ENCODE measurements at places on chromosomes 4 and X. TPM values are rescaled to one million over a fixed set of nuclear protein-coding genes. Genes with fewer than 3 reads are reported as not detected.

DNA sequence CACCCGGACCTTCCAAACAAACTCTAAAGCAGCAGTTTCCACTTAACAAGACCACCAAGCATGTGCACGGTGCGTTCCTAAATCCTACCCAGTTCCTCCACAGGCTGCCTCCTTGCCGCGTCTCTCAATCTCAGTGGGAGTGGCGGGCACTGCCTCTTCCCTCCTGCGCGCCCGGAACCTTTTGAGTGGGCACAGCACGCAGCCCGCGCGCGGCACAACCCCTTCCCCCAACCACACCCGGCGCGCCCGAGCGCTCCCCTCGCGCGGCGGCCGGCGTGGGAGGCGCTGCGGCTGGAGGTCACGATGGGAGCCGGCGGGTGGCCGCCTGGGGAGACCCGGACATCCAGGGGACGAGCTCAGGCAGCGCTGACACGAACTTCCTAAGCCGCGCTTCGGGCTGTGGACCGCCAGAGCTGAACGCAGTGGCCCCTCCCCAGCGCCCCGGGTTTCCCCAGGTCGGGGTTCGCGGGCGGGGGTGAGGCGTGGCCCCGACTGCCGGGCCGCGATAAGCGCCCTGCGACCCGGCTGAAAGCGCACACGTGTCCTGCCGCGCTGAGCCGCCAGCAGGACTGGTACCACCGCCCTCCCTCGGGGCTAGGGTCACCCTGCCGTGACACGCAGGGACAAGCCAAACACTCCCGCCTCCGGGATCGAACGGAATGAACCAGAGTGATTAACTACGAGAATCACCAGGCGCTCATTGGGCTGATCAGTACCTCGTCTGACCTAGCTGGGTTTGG, at the start of gene ABCG2:
ABCG2 (minus strand) TSS at position 151 of the 740 bp plus-strand sequence. CDS start 18,644 bp downstream, outside the sequence.
- peak within 1 kb of the TSS; percentile 35 for H3K27ac ChIP-seq
- H3K4me3 ChIP-seq: peak within 1 kb of the TSS; percentile 88
- DNase-seq: peak; percentile 75
- H3K36me3 ChIP-seq: no peaks in the 10 kb centered on the region

DNA sequence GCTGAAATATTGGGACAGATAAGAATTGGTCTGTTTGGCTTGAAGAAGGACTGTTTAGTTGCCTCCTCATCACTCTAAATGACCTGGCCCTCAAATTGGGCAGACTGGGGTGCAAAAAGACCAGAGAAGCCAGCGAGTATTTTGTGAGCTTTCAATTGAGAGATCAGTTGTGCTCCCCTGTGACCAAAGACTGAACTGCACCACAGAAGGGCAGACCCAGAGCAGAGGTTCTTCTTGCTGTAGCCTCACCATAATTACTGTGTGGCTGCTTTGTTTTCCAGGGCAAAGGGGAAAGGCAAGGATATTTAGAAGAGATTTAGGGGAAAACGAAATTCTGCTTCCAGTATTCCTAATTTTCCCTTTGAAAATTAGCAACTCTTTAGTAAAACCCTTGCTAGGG, 104.0 kb upstream of the MBNL3 start:
- no peak for DNase-seq
- no peak overlapping the region for H3K4me3 ChIP-seq
- H3K4me1 ChIP-seq: no peaks in the 10 kb centered on the region
- peaks cover 4% of the 10 kb centered on the region for H3K27me3 ChIP-seq

DNA sequence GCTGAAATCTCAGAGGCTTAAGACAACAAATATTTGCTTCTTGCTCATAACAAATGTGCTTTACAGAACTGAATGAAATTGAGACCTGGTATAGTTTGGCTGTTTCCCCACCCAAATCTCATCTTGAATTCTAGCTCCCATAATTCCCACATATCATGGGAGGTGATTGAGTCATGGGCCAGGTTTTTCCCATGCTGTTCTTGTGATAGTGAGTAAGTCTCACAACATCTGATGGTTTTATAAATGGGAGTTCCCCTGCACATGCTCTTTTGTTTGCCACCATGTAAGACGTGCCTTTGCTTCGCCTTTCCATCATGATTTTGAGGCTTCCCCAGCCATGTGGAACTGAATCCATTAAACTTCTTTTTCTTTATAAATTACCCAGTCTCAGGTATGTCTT, 221.1 kb upstream of the DIPK2B start:
- no peak for DNase-seq
- H3K4me3 ChIP-seq: no peak overlapping the region
- H3K27me3 ChIP-seq: peaks cover 2% of the 10 kb centered on the region

DNA sequence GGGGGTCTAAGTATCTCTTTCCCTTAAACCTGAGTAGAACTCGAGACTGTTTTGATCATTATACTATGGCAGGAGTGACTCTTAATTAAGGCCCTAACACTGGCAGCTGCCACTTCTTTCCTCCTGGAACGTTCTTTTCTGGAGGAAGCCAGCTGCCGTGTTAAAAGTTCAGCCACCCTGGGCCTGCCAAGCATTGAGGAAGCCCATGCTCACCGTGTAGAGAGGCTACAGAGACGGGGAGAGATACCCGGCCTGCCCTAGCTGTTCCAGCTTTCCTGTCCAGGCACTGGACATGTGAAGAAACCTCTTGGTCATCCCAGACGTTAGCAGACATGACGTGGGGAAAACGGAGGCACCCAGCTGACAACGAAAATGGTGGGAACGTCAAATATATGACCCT, 274.1 kb downstream of the ARHGAP10 start:
- no peak overlapping the region for H3K4me3 ChIP-seq
- H3K27ac ChIP-seq: no peak overlapping the region
- no peaks in the 10 kb centered on the region for H3K36me3 ChIP-seq
- no peaks in the 10 kb centered on the region for H3K27me3 ChIP-seq
- no peak for DNase-seq
- peaks cover 8% of the 10 kb centered on the region for H3K4me1 ChIP-seq

GRCh38 chr4:156547439-156547838, 424.2 kb downstream of the PDGFC start:
- peaks cover 9% of the 10 kb centered on the region for H3K4me1 ChIP-seq
- H3K27me3 ChIP-seq: no peaks in the 10 kb centered on the region
- peak; percentile 97 for DNase-seq
- H3K4me3 ChIP-seq: no peak overlapping the region
- H3K27ac ChIP-seq: no peak overlapping the region

DNA sequence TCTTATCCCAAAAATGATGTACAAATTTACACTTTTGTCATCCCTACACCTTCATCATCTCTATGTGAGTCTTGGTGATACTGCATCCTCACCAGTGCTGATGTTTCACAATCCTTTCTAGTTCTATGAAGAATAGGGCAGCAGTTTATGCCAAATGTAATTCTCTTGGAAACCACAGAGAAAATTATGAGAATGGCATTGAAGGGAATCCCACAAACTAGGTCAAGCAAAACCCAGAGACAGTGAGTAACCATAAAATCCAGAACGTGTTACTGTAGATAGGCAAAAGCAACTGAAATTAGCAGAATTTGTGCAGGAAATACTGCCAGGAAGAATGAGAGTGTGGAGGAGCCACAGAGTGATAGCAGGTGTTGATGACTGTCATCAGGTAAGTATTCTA, 24.5 kb downstream of the IL15 start:
- H3K36me3 ChIP-seq: no peaks in the 10 kb centered on the region
- H3K4me1 ChIP-seq: no peaks in the 10 kb centered on the region
- no peak overlapping the region for H3K27ac ChIP-seq
- DNase-seq: no peak
- no peak overlapping the region for H3K4me3 ChIP-seq
- no peaks in the 10 kb centered on the region for H3K27me3 ChIP-seq

- H3K4me3 ChIP-seq: no peak overlapping the region
- H3K4me1 ChIP-seq: peaks cover 3% of the 10 kb centered on the region
- no peak overlapping the region for H3K27ac ChIP-seq
- no peaks in the 10 kb centered on the region for H3K36me3 ChIP-seq
- no peak for DNase-seq
Measured at GRCh38 chr4:106426069-106426468, 57.5 kb upstream of the GIMD1 start.

GRCh38 chr4:82371497-82371896, 2.3 kb downstream of the HNRNPD start:
- H3K27ac ChIP-seq: no peak overlapping the region
- peak overlapping the region; percentile 83 for H3K4me3 ChIP-seq
- DNase-seq: peak; percentile 18
- H3K4me1 ChIP-seq: no peaks in the 10 kb centered on the region

Gene CFP
- total RNA-seq: under 0.01 TPM

Gene TMPRSS11F
- not detected for total RNA-seq

Gene TCEAL3
- total RNA-seq: 13.1 TPM

Gene BGN
- total RNA-seq: 11.3 TPM

Gene CDKN2AIP
- total RNA-seq: 16.8 TPM

All from IMR-90 (cell line).